ENCODE measurements at places on chromosomes 11 and 22.

DNA sequence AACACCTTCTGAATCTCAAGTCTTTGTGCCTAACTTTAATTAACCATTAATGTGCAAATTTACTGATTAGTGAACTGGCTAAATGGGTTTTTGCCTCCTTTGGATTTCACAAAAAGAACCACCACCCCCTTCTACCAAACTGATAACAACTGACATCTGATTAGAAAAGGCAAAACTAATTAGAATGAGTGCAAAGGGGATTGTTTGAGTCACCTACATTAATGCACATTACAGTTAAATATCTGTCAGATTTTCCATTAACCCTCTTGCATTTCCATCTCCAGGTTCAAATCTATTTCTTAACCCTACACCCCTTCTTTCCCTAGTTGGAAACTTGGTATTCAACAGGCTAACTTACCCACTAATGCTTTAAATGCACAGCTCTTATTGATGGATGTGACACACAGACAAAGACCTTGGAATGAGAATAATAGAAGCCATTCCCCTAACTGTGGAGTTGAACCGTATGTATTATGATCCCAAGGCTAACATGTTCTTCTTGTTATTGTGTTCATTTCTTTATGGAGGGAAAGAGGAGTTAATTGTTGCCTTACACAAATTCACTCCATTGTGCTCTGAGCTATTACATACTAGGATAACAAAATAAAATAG lies 161.5 kb upstream of the MTMR2 start:
- no peak for DNase-seq

DNA sequence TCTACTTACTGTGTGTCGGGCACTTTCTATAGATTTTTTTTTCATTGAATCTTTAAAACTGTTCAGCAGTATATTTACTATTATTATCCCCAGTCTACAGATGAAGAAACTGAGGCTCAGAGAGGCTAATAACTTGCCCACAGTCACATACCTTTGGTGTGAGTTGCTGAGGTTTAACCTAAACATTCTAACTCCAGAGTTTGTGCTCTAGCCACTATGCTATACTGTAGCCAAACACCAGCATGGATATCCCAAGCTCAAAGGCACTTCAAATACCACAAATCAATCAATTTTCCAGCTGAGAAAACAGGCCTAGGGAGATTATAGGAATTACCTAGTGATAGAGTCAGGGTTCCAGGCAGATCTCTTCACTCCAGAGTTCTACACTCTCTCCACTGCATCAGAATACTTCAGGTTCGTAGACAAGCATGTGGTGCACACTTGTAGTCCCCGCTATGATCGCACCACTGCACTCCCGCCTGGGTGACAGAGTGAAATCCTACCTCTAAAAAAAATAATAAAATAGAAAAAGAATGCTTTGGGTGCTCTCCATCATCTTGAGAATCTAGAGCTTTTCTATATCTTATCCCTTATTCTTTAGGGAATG lies 20.4 kb upstream of the UPB1 start:
- DNase-seq: no peak

- DNase-seq: no peak
Measured at GRCh38 chr22:50705851-50706351, 32.1 kb upstream of the ACR start.

GRCh38 chr11:119618208-119618909 lies 110.6 kb downstream of the NECTIN1 start:
- no peak for DNase-seq

GRCh38 chr11:44738791-44739190 lies 12.0 kb downstream of the TSPAN18 start:
- DNase-seq: no peak

- DNase-seq: no peak
Measured at GRCh38 chr11:33553486-33553885, 147.1 kb downstream of the C11orf91 start.

- no peak for DNase-seq
Measured at GRCh38 chr22:43114958-43115357, 4.4 kb downstream of the BIK start.

- DNase-seq: no peak
Measured at GRCh38 chr11:40826601-40827000, 632.9 kb downstream of the LRRC4C start.

DNA sequence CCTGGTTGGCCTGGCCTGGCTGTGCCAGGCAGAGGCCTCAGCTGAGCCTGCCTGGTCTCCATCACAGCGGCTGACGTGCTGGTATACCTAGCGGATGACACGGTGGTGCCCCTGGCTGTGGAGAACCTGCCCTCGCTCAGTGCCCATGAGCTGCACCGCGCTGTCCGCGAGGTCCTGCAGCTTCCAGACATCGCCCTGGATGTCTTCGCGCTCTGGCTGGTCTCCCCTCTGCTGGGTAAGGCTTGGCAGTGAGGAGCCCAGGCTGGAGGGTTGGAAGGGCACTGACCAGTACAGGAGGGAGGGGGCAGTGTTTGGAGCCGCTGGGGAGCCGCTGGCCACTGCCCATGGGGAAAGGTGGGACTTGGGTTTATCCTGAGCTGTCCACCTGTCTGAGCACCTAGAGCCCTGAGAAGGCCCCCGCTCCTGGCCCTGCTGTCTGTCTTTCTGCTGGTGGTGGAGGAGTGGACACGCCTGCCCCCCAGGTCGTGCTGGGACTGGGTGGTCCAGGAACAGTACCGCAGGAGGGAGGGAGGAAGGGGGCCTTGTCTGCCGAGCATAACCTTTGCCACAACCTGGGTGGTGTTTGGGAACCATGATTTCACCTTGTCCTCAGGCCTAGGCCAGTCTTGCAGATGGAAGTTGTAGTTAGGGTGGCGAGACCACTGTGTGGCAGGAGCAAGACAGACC lies 3.0 kb downstream of the FRMD8 start:
- no peak for DNase-seq

DNA sequence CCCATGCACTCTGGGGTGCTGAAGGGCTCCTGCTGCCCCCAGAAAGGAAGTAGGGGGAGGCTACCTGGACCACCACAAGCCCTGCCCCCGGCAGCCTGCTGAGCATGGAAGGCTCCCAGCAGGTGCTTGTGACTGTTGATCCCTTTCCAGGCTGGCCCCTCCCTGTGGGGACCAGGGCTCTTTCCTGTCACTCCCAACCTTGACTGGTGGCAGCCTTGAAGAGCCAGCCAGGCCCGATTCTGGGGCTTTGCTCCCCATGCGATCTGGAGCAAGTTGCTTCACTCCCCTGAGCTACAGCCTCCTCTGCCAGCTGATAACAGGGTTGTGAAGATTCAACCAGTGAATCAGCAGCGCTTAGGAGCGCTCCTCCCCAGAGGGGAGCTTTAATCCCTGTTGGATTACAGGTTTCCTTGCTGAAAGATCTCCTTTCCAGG lies 4.6 kb upstream of the CST6 start:
- no peak for DNase-seq

GRCh38 chr11:107621081-107621480 lies 30.1 kb downstream of the ELMOD1 start:
- DNase-seq: no peak

DNA sequence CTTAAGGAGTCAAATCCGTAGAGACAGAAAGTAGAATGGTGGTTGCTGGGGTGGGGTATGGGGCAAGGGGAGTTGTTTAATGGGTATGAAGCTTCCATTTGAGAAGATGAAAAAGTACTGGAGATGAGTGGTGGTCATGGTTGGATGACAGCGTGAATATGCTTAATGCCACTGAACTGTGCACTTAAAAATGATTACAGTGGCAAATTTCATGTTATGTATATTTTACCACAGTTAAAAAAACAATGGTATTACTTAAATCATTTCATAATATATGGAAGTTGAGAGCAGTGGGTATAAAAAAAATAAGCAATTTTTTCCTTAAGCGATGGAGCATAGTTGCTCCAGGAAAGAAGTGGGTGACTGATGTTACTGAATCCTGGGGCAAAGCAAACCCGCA lies 67.1 kb downstream of the C22orf31 start:
- DNase-seq: no peak

DNA sequence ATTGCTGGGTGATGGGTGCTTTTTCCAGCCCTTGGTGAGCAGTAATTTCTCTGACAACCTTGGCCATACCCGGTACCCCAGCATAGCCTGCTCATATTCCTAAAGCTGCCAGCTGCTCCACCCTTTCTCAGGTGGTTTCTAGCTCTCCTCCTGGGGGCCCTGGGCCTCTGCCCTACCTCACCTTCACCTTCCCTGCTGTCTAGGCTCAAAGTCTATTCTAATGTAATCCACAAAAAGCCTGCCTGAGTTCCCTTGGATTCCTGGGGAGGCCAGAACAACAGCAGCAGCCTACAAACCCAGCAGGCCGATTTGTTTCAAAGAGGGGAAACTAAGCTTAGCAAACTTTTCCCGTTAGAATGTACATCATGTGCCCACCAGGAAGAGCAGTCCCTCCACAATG lies 117.6 kb downstream of the DSCAML1 start:
- DNase-seq: no peak

GRCh38 chr11:12243911-12244550 lies 133.3 kb upstream of the PARVA start:
- DNase-seq: no peak

DNA sequence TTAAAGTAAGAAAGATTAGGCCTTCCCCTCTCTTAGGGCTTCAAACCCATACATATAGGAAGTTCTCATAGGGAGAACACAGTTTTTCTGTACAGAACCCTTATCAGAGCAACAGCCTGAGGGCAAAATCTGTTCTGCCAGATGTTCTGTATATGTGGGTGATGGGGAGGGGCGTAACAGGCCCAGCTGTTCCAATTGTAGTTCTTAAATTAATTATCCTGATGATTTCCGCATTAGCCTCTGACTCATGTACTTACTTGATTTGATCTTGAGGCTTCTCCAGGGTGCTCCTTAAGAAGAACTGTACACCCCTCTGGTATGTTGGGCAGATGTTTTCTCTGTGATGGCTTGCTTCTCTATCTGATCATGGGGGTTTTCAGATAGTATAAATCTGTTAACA lies 123.1 kb upstream of the C11orf87 start:
- DNase-seq: no peak

DNA sequence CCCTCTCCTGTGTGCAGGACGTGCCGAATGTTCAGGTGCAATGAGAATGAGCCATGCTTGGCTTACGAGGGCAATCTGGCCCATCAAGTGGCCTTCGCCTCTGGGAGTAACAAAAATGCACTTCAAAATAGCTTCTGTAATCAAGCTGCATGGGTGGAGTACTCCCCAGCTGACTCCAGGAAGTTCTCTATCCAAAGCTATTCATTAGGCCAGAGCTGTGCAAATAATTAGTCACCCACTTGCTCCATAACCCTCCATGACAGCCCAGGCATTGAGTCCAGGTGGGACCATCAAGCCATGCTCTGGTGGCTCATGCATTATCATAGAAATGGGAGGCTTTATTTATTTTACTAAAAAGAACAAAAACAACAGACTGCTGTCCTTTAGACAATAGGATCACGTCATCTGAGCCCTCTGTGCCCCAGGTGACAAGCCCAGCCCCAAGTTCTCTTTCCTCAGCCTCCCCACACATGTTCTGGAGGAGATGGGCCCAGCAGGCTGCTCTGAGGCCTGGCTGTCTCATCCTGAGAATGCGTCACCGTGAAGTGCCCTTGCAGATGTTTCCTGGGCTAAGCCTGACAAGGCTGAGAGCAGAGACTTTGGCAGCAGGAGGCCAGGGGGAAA lies 244.7 kb downstream of the ETS1 start:
- no peak for DNase-seq

GRCh38 chr22:19203834-19204233 lies 25.3 kb upstream of the SLC25A1 start:
- no peak for DNase-seq

DNA sequence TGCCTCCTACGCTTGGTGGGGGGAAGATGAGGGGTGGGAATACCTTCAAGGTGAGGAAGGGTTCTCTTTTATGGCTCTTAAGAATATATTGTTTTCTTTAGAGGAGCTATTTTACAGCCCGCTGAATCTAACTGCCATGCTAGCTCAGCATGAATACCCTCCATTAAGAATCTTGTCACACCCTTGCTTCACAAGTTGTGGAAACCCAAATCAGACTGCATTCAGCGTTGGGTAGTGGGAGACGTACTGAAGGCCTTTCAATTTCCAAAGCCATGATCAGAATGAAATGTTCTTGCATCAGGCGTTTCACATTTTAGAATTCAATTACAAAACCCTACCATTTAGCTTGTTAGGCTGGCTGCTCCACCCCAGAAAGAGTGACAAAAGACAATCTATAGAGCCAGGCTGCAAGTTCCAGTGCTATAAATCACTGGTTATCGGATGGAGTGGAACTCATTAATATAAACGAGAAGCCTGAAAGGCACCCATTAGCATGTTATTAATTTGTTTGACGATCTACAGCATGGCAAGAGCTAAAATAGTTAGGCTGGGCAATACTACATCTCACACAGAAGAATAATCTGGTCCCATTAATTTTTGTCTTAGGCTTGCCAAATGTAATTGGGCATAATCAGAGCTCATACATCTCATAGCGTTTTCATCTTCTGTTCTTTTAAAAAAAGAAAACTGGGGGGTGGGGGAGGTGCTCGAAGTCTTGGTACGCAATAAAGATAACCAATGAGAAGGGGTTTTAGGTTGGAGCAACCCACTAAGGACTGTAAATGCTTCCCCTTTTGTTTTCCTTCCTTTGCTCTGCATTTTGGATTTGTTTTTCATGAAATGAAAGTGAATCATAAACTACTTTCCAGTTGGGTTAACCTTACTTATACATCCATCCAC lies 57.5 kb downstream of the ABTB2 start:
- DNase-seq: no peak

DNA sequence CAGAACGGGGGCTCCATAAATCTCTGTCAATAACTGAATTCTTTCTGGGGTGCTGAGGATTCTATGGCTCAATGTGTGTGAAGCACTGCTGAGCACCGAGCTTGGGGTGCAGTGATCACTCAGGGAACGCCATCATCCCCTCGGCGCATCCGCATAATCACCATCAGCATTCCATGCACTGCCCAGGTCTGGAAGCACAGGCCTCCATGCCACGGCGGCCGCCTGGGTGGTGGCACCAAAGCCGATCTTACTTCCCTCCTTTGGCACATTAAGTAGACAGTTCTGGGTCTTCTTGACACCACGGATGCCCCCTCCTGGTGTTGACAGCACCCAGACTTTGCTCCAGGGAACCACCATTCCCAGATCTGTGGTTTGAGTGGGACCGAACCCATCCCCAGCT lies 15.6 kb downstream of the LTO1 start:
- DNase-seq: no peak

GRCh38 chr22:18994701-18995326 lies 58.7 kb upstream of the PRODH start:
- no peak for DNase-seq

GRCh38 chr22:48700566-48701295 lies 1126.9 kb downstream of the BRD1 start:
- DNase-seq: no peak

DNA sequence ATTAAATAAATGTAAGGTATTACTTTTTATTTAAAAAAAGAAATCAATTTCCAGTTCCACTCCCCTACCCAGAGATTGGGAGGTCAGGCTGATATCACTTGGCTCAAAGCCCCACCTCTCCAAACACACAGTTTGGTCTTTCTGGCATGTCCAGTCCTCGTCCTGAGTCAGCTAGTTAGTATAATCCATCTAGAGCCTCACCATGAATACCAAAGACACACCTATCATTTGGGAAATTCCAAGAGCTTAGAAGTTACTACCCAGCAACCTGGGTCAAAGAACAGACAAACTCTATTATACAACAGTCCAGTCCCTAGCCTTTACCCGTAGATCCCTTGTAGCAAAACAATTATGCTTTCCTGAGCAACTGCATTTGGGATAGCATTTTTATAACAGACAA lies 9.4 kb downstream of the TREH start:
- no peak for DNase-seq

GRCh38 chr22:45286854-45287551 lies 2.3 kb downstream of the UPK3A start:
- no peak for DNase-seq

GRCh38 chr22:20606041-20606783 lies 98.8 kb downstream of the MED15 start:
- DNase-seq: peak; percentile 59

GRCh38 chr22:39851606-39852315 lies 41.8 kb downstream of the ENTHD1 start:
- DNase-seq: no peak

Data from hepatic stellate cell (primary cell).